ENCODE measurements at places on chromosomes 11 and 22.
A peak's percentile ranks its signal among the peaks of the same experiment; 100 is the strongest.

- no peak for DNase-seq
These were observed 2.9 kb downstream of the CSNK1E start for GRCh38 chr22:38314051-38314932.

DNA sequence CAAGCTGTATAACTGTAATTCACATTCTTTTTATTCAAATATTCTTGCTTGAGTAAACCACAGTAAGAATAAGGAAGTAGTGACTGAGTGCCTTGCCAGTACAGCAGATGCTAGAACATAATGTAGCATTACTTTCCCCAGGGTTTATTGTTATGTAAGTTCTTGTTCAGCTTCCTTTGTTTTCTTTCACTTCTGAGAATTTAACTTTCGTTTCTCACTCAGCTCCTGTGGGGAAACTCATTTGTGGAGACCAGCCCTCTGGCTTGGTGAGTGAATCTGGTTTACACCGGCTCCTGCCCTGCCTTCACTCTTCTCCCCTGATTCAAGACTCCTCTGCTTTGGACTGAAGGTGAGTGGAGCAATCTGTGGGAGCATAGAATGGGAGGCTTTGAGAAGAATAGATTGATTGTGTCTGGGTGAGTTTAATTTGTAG, at the start of gene TRIM22:
Gene TRIM22, plus strand, starts transcription at position 240 of the 433 bp plus-strand sequence. CDS start 6,443 bp downstream, outside the sequence.
- DNase-seq = no peak

DNA sequence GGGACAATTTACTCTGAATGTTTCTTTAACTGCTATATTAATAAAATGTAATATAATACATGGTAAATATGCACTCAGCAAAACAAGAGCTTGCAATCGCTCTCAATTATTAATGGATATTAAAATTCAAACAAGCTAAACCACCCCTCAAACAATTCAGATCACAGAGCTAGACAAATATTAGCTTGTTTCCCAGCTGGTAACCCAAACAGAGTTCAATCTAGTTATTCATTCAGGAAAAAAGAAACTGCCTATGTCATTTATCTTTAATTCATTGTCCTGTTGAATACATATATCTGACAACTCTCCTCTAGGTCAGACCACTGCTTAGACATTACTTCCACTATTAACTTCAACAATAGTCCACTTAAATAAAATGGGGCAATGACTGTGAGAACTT, 78.7 kb downstream of the SERGEF start:
- no peak for DNase-seq

GRCh38 chr11:123072332-123072761, 10.4 kb upstream of the HSPA8 start:
- DNase-seq = no peak

DNA sequence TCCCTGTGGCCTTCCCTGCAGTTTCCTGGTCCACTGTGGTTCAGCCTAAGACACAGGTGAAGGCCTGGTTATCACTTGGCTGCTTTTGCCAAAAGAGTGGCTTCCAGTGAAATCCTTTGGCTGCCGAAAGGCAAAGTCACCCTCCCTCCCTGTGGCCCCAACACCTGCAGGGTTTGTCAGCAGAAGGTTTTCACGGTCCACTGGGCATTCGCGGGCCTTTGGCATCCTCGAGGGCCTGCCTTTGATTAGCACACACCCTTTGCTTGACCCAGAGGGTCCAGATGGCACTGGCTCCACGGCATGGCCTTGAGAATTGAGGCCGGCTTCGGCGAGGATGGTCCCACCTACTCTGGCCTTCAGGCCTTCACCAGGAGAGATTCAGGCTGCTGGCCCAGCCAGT, 35.3 kb downstream of the RTN4R start:
- DNase-seq = no peak

DNA sequence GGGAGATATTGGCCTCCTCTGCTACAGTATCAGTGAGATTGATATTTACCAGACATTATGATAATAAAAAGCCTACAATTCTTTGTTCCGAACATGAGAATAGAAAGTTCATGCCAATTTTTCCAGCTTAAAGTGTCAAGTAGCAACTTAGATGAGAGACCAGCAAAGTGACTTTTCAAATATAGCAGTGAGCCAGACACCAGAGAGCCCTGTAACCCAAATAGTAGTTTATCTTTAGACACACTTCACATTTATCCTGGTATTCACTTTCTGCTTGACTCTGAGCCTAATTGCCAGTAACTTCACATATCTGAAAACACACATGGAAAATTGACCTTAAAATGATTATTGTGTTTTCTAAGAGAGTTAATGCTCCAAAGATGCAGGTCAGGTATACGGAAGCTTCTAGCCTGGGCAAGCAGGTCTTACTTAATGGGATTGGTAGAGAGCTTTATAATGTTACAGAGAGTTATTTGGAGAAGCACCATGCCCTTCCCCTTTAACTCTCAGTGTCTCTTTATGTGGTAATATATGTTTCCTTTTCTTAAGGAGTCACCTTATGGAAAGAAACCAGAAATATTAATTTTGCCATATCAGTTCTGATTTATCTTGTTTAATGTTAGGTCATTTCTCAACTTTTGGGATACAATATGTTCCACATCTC, 852.3 kb upstream of the CHORDC1 start:
- no peak for DNase-seq

- no peak for DNase-seq
These were observed 100.6 kb downstream of the CD44 start for GRCh38 chr11:35239471-35240075.

GRCh38 chr11:96271777-96272176, 71.2 kb downstream of the MAML2 start:
- DNase-seq = no peak

- DNase-seq = no peak
These were observed 1.3 kb downstream of the TIGD3 start for GRCh38 chr11:65355776-65356393.

- no peak for DNase-seq
These were observed 934 bp upstream of the ATL3 start for GRCh38 chr11:63672156-63672463.

- DNase-seq = no peak
These were observed 55.1 kb downstream of the ARHGEF12 start for GRCh38 chr11:120391292-120391691.

DNA sequence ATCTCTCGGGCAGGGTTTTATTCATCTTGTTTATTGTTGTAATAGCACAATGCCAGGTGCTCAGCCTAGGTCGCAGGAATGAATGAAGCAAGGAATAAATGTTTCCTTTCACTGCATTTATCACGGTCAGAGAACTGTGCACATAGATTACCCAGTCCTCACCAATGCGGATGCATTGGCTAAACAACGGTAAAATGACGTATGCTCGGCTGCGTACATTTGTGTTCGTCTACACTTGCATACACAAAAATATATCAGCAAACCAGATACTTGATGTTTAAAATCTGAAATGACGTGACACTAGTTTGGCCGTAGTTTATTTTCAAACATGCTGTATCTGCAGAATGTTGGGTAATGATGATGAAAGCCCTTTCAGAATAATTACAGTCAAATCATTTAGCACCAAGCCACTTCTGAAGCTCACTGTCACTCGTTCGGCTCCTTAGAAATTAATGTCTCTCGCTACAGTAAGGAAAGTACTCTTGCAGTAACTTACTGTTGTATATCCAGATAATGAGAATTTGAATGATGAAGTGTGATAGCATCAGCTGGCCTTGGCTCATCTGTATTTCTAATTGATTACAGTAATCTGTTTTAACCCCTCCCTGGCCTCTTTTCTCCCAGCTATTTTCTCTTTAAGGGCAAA, 268.9 kb downstream of the LRRC4C start:
- no peak for DNase-seq

GRCh38 chr11:68044898-68045351, 6.1 kb downstream of the TCIRG1 start:
- no peak for DNase-seq

DNA sequence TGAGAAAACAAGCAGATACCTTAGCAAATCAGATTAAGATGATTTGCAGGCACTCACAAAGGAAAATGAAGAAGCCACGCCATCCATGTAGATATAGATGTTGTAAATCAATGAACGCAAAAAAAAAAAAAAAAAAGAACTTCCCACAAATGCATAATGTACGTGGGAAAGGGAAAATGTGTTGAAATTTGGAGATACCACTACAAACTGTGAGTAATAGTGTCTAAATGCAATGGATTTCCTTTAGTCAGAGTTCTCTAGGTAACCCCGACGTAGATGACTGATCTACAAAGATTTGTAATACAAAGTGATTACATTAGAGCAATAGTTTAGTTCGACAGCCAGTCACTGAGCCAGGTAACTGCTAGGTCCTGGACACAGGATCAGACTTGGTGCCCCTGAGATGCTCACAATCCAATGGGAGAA, 783 bp upstream of the ANKRD54 start:
- no peak for DNase-seq

DNA sequence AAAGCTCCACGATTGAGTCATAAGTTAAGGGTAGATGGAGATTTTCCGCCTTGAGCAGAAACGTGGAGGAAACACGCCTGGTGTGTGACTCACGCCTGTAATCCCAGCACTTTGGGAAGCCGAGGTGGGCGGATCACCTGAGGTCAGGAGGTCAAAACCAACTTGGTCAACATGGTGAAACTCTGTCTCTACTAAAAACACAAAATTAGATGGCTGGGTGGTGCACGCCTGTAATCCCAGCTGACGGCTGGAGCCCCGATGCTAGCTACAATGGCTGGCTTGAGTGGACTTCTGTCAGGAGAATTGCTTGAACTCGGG, 17.3 kb upstream of the DGCR8 start:
- no peak for DNase-seq

GRCh38 chr22:21009638-21010425, 5.1 kb upstream of the P2RX6 start:
- peak; percentile 72 for DNase-seq

GRCh38 chr11:10551290-10551592, 10.3 kb upstream of the RNF141 start:
- DNase-seq = no peak

- peak; percentile 66 for DNase-seq
These were observed 9.3 kb downstream of the TSSC4 start for GRCh38 chr11:2409611-2410468.

DNA sequence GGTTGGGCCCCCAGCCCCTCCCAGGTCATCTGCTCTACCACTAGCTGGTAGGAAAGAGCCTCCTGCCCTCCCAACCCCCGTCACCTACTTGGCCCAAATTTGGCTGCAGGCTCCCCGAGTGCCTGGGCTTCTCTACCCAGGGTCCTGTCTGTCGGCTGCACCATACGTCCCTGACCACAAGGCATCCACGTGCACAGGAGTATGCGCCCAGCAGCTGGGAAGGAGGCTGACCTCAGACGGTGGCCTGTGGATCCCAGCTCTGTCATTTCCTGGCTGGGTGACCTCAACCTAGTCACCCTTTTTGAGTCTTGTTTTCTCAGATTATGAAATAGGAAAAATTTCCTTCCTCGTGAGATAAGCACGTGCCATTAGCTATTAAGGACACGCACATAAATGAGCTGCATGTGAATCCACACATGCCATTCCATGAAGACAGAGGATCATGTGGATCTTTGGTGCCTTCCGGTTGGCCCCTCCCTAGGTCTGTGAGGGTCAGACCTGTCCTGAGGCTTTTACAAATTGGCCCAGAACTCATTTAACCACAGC, 13.7 kb downstream of the CYB561A3 start:
- no peak for DNase-seq

DNA sequence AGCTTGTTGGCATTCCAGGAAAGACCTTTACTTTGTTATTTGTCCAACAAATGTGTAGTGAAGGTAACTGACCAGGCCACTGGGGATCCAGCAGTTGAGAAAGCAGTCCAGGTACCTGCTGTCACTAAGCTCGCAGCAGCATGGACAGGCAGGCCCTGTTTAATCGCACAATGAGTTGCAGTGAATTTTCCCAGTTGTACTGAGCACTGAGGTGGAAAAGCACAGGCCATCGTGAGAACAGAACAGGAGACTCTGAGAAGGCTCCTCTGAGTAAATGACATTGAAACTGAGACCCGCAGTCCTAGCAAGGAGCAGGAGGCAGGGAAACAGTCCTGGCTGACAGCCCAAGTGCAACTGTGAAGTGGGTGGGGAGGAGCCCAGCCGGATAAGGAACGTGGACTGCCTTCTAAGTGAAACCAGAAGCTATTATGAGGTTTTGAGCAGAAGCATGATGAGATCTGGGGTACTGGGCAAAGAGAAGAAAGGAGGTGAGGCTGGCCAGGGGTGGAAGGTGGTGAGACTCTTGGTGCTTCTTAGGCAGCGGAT, 39.8 kb upstream of the CDON start:
- no peak for DNase-seq

DNA sequence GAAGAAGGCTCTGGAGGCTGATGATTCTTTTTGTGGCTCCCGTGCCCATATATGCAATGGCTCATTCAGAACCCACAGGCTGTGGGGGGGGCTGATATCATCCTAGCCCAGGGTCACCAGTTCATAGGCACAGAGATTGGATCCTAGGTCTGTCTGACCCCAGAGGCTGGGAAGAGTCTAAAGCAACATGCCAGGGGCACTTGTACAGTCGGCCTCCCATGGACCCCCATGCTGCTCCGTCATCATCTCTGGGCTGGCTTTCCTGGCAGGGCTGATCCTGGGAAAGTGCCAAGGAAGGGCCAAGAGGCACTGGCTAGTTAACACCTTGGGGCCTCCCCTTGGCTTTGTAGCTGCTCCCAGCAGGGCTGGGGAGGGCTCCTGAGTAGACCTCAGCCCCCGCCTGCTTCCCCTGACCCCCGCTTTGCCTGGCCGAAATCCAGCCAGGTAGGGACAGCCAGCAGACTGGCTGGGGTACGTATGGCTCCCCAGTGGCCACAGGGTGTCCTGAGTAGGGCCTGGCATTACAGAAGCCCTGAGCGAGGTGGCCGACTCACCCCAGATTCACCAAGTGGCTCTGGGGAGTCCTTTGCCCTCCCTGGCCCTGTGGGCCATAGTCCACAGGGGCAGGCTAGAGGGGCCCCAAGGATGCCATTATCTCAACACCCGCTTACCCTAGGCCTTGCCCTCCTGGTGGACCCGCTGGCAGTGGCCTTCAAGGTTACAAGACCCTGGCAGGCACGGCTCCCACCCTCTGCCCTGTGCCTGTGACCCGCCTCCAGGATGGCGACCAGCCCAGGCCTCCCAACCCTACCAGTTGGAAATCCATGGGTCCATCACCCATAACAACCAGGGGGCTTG, 22.5 kb downstream of the FADS3 start:
- no peak for DNase-seq

DNA sequence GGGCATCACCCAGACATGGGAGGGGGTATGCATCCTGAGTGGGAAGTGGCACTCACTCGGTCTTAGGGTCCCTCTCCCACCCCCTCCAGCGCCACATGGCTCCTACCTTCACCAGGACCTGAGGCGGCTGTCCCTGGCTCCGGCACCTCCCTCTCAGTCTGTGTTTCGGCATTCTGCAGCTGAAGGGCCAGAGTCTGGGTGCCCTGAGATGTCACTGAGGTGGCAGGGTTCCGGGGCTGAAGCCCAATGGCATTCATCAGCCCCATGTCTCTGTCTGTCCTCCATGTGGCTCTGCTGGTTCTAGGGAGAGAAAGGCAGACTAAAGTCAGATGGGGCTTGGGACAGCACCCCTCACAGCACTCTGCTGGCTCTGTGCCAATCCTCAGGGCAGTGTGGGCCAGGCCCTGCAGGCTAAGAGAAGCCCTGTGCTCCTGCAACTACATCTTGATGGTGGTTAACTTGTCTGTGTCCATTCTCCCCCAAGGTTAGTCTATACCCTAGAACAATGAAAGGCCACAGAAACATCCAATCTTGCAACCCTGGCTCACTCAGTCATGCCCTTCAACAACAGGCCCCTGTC, 16.9 kb upstream of the CHRM4 start:
- DNase-seq = no peak
